ENCODE measurements at places on chromosomes 3 and 15.

DNA sequence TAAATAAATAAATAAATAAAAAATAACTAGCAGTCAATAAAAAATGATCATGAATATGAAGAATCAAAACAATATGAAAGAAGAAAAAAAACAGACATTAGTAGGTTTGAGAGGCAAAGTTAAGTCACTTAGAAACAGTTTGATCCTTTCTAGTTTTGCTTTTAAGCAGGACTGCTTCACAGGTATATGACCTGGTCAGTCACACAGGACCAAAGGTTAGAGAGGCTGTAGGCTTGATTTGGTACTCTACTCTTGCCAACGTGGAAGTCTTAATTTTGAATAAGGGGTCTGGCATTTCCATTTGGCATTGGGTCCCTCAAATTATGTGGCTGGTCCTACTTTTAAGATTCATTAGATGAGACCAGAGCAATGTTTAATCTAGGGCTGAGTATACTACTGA lies 441.7 kb upstream of the NECTIN3 start:
- DNase-seq = no peak

DNA sequence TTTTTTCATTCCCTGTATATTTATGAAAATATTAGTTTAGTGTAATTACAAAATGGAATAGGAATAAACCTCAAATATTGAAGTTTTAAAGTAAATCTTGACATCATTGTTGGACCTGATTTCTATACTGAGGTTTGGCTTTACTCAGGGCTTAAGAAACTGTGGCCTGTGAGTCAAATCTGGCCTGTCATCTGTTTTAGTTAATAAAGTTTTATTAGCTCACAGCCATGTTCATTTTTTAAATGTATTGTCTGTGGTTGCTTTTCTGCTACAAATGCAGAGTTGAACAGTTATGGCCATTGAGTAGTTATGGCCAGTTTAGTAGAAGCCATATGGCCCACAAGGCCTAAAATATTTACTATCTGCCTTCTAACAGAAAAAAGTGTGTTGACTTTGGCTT lies 80.7 kb downstream of the DIPK2A start:
- DNase-seq = no peak

GRCh38 chr15:59273234-59273633 lies 66.6 kb downstream of the LDHAL6B start:
- no peak for DNase-seq

DNA sequence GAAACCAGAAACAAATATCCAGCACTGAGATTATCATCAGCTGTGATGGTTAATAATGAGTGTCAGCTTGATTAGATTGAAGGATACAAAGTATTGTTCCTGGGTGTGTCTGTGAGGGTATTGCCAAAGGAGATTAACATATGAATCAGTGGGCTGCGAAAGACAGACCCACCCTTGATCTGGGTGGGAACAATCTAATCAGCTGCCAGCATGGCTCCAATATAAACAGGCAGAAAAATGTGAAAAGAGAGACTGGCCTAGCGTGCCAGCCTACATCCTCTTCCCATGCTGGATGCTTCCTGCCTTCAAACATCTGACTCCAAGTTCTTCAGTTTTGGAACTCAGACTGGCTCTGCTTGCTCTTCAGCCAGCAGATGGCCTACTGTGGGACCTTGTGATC lies 869.5 kb downstream of the SI start:
- no peak for DNase-seq

- DNase-seq = no peak
Observed at GRCh38 chr3:186540835-186541226, 3.3 kb downstream of the CRYGS start.

- no peak for DNase-seq
Observed at GRCh38 chr3:190552969-190553759, 39.3 kb downstream of the IL1RAP start.

DNA sequence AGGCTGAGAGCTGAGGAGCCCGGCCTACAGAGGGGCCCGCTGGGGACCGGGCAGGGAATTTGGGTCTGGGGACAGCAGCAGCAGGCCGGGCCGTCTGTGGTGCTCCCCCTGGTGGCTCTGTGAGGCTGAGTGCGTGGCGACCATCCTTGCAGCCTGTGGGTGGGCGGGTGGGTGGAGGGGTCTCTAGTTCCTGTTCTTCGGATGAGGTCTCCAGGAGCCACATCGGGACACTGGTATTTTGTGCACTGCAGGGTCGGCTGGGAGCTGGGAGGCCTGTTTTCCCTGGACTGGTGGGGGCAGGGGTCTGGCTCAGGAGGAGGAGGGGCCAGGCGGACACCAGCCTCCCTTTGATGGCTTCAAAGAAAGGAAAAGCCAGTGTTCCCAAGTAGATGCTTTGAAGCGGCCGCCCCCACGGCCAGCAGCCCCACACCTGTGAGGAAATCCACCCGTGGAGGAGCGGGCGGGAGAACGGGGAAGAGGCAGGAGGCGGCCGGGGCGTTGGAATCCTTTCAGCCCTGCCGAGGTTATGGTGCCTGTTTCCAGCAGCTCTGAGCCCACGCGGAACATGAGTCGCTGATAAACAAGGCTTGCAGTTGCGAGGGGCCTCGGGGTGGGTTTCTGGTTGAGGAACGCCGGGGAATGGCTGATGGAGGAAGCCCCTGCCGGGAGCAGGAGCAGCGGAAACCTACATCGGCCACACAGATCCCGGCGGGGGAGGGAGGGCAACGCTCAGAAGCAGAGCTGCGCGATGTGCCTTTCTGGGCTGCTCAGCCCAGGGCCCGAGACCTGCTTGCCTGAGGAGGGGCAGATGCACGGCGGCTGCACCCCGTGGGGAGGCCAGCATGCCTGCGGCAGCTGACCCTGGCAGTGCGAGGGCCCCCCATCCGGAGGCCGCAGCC lies 154.3 kb downstream of the NSMCE3 start:
- no peak for DNase-seq

DNA sequence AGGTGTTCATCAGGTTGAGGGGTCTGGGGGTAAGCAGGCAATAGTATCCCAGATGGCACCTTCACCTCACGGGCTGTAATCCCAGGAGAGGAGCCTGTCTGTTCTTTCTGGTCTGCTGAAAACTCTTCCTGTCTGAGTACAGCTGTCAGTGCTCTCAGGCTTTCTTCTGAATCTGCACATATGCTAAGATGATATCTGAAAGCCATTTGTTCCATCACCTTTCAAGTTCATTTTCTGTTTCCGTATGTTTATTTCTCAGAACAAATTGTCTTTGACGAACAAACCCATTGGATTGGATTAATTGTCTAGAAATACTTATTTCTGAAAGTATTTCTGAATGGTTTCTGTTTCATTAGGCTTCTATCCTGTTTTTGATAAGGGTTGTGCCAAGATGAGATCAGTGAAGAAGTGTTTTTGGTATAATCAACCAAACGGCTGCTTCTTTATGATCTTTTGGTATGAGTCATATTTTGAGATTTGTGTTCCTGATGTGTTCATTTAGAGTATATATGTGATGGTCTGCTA lies 13.3 kb downstream of the ZNF592 start:
- no peak for DNase-seq

GRCh38 chr3:42443292-42443691 lies 32.9 kb upstream of the LYZL4 start:
- no peak for DNase-seq

- no peak for DNase-seq
Observed at GRCh38 chr3:119647171-119647570, 13.2 kb downstream of the POPDC2 start.

- no peak for DNase-seq
Observed at GRCh38 chr3:49255112-49255511, 21.9 kb downstream of the C3orf62 start.

GRCh38 chr3:21779909-21780308 lies 28.9 kb upstream of the ZNF385D start:
- no peak for DNase-seq

- no peak for DNase-seq
Observed at GRCh38 chr3:128435058-128435457, 31.6 kb downstream of the DNAJB8 start.

GRCh38 chr3:149284034-149284433 lies 49.4 kb downstream of the TM4SF18 start:
- no peak for DNase-seq

- DNase-seq = no peak
Observed at GRCh38 chr15:49075881-49076280, 29.6 kb upstream of the SECISBP2L start.

Data from left colon (tissue), 2 donors.